ENCODE measurements at places on chromosomes 1 and 21. TPM values are rescaled to one million over a fixed set of nuclear protein-coding genes. Genes with fewer than 3 reads are reported as not detected.

ARMH1 gene
- not detected for total RNA-seq

FMOD gene
- total RNA-seq, result 0.54 TPM

CYP4A11 gene
- not detected for total RNA-seq

DNAJC11 gene
- total RNA-seq, result 72.9 TPM

ADAMTS4 gene
- 6.8 TPM for total RNA-seq

PSMB2 gene
- 81.0 TPM for total RNA-seq

PLCH2 gene
- not detected for total RNA-seq

LCE3D gene
- not detected for total RNA-seq

Data from HFFc6 (cell line).